ENCODE measurements at places on chromosomes 5 and 9. TPM values are rescaled to one million over a fixed set of nuclear protein-coding genes. Genes with fewer than 3 reads are reported as not detected.

The ADGRD2 gene
- 0.10 TPM for polyA plus RNA-seq

The SYK gene
- polyA plus RNA-seq = 4.1 TPM

The MEGF10 gene
- not detected for polyA plus RNA-seq

The SPINK13 gene
- not detected for polyA plus RNA-seq

The IFNE gene
- 0.61 TPM for polyA plus RNA-seq

The PLPP7 gene
- polyA plus RNA-seq = not detected

DNA sequence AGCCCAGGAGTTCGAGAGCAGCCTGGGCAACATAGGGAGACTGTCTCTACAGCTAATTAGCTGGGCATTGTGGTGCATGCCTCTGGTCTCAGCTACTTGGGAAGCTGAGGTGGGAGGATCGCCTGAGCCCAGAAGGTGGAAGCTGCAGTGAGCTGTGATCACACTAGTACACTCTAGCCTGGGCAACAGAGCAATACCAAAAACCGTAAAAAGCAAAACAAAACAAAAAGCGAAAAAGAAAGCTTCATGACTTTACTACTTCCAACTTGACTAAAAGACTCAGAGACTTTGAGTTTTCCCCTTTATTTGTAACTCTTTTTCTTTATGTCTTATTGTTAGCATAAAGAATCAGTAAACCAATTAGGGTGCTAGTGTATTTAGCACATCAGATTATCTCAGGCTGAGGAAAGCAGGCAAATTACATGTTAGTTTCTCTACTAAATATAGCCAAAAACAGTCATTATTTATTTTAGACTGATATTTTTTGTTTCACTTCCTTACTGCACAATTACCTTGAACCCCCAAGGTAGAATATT, 5.4 kb downstream of the RAD17 start:
- no peak for DNase-seq

DNA sequence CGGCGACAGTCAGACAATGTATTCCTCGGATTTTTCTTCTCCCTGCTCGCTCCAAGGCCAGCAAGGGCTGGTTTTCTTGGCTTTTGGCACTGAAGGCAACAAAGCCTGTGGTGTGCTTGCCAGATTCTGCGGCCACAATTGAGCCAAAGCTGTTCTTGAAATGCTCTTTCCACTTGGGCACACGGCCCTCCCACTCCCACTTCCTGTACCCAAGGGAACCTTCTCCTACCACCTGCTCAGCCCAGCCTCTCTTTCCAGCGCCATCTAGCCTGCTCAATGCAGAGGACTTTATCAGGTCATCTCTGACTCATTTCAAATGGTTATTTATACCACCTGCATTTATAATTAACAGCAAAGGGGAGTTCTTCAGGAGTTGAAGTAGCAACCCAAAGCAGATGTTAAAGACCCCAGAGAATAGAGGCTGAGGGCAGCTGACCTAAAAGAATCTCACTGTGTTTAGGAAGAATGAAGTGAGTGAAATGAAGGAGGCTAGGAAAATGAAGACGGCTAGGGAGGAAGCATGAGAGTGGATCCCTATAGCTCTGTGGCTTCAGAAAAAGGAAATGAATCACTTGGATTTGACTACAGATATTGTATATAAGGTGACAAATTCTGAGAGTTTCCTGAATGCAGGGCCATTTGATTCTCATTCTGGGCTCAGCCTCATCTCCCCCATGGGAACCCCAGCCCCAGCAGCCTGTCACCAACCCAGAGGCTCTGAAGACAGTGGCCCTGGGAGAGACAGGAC, 439.0 kb downstream of the ENC1 start:
- peak; percentile 75 for DNase-seq

GRCh38 chr9:7286101-7286500, 513.5 kb downstream of the DMAC1 start:
- no peak for DNase-seq

- DNase-seq = no peak
These were observed 11.4 kb upstream of the ANKRD33B start for GRCh38 chr5:10552183-10553143.

GRCh38 chr5:138382347-138382746, 29.9 kb downstream of the KDM3B start:
- DNase-seq = no peak

- DNase-seq = peak; percentile 52
These were observed 8.4 kb downstream of the IRX2 start for GRCh38 chr5:2742921-2743679.

- DNase-seq = no peak
These were observed 296.4 kb downstream of the CETN3 start for GRCh38 chr5:90113108-90113507.

DNA sequence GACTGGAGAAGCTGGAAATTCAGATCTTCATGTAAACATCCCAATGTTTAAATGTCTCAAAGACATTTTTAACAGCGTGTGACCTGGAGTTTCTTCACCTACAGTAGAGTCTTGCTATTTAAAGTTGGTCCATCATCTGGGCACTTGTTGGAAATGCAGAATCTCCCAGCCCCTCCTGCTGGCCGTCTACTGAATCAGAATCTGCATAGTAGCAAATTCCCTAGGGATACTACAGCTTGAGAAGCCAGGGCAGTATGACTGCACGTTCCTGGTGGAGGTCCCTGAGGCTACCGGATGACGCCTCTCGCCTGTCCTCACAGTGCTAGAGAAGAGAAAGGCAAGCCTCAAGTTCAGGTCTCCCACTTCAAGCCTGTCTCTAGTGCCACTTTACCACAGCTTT, 15.7 kb downstream of the SAP30L start:
- no peak for DNase-seq

GRCh38 chr5:1568201-1568979, 44.6 kb upstream of the LPCAT1 start:
- DNase-seq = peak; percentile 48

- no peak for DNase-seq
These were observed 1672.9 kb upstream of the WWC1 start for GRCh38 chr5:166618526-166618925.

GRCh38 chr5:73528248-73528647, 30.0 kb downstream of the BTF3 start:
- no peak for DNase-seq

DNA sequence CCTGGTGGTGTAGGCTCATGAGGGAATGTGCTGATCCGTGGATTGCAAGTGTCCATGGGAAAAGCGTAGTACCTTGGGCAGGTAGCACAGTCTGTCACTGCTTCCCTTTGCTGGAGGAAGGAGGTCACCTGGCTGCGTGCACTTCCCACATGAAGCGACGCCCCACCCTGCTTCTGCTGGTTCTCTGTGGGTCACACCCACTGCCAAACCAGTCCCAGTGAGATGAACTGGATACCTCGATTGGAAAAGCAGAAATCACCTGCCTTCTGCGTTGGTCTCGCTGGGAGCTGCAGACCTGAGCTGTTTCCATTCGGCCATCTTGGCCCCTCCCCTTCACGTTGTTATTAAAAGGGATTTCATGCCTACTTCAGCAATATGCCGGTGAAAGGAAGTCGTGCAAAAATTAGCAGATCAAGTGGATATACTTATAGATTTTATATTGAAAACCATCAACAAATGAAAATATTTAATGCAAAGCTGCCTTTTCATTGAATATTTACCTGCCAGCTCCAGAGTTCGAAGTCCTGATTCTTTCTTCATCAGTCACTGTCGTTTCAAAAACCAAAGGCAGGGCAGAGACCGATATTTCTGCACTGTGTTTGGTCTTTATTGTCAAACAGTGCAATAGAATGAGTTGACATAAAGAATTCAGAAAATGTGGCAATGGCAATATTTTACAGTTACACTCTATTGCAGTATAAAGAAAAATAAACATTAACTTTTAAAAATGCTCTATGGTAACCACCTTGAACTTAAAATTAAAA, 123.2 kb downstream of the JAKMIP2 start:
- DNase-seq = no peak

DNA sequence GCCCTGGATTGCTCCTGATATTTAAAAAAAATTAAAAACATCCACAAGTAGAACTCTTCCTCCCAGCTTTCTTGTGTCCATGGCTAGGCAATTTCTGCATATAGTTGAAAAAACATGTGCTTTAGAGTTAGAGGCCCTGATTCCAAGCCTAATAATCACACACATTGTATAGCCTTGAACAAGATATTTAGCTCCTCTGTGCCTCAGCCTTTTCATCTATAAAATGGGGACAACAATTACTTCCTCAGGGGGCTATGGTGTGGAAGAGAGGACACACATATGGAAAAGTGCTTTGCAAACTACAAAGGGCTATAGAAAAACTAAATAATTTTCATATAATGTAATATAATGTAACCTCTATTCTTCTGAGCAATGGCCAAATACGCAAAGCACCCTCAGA, 23.0 kb upstream of the CDK5RAP2 start:
- no peak for DNase-seq

DNA sequence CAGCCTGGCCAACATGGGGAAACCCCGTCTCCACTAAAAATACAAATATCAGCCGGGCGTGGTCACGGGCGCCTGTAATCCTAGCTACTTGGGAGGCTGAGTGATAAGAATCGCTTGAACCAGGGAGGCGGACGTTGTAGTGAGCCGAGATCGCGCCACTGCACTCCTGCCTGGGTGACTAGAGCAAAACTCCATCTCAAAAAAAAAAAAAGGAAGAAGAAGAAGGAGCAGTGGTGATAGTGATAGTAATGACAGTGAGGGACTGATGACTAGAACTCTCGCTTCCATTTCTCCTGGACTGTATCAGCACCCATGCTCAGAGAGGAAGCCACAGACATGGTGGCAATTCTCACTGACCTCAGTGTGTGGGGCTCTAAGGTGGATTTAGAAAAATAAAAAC, 52.6 kb upstream of the CLINT1 start:
- DNase-seq = no peak

DNA sequence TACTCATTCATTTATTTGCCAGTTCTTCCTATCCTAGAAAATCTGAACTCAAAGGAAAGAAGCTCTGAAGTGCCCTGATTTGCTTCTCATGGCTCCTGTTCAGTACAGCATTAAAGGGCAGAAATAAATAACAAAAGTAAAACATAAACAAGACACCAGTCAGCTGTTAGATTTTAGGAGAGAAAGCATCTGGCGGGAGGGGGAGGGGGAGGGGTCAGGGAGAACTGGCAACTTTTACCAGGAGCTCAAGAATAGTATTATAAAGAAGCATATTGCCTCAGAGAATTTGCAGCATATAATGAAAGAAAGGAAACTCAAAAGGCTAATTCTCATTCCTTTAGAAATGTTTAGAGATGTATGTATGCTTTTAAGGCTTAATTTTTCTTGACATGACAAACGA, 68.1 kb downstream of the SEMA6A start:
- DNase-seq = no peak

DNA sequence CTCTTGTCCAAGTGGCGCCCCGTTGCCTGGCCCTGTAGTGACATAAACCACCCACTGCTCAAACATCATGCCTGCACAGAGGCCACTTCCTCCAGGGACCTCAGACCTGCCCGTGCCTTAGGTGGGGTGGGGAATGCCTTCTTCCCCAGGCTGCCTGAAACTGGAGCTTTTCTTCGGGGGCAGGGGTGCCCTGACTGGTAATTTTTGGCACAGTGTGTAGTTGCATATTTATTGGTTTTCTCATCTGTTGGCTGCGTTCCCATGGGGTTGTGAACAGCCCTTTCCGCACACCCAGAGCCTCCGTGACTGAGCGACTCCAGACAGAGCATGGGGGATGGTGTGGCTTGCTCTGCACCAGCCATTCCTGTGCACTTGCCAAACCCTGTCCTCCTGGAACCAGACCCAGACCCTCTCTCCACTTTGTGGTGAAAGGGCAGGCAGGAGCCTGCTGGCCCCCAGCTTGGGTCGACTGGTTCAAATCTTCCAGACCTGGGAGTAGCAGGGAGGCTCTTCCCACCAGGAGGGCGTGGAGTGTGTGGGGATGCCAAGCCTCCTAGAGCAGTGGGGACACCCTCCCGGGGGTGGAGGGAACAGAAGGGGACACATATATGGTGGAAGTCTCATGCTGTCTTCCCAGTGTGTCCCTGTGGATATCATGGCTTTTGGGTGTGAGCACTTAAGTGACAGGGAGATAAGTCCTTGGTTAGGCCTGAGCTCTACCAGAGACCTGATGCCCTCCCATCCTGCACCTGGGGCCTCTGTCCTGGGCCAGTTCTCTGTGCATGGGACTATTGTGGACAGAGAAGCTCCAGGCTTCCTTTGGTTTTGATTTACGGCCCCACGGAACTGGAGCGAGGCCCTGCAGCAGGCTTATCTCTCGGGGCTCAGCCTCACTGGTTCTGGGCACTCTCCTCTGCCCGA, 39.6 kb downstream of the WNK2 start:
- peak; percentile 92 for DNase-seq

DNA sequence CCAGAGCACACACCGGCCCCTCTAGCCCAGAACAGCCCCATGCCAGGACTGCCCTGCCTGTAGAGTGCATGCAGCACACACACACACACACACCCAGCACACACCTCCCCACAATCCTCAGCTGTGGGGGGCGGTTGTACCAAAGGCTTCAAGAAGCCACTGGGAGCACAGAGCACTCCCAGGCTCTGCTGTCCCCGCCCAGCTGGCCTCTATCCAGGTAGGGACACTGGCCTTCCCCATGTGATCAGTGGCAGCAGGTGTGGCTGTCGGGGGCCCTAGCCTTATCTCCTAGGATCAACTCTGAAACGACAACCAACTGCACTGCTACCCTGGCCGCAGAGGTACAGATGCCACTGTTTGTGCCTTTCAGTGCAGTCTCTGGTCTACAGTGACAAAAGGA, 2.0 kb downstream of the ANAPC2 start:
- DNase-seq = no peak

- no peak for DNase-seq
These were observed 1.0 kb downstream of the TRPC7 start for GRCh38 chr5:136364307-136364706.

GRCh38 chr5:124343451-124343867, 403.0 kb downstream of the ZNF608 start:
- DNase-seq = peak; percentile 88

GRCh38 chr5:6712142-6712576, 1.1 kb upstream of the TENT4A start:
- peak; percentile 51 for DNase-seq

DNA sequence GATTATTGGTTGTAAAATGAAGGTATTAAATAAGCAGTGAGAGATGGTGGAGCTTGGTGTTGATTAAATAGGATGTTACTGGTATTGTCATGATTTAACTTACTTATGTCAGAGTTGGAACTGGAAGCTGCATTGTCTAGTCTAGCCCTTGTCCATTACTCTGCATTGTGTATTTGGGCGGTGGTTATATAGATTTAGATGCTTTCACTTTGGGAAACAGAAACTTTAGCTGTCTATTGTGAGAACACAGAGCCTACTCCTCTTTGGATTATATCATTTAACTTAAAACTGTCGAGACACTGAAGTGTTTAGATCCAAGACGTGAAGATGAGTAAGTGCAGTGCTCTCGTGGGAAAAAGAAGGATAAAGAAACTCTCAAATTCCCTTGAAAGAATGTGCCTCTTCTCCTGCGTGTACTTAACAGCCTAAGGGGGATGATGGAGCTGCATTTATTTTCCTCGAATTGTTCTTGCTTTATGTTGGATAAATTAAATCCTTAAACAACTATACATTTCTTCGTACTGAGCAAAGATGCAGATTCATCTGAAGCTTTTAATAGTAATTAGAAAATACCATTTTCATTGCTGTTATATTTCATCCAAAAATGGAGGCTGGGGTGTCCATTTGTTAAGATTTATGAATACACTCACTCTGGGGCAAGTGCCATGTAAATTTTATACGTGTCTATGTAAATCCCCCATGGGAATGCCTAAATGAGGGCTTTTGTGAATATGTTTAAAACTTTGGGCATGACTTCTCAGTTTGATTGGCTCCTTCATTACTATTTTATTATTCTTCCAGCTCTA, 21.6 kb downstream of the FBXL7 start:
- no peak for DNase-seq

- DNase-seq = no peak
These were observed 407.2 kb downstream of the EFNA5 start for GRCh38 chr5:107263387-107264018.
